ENCODE measurements at places on chromosomes 2 and 18.
A peak's percentile ranks its signal among the peaks of the same experiment; 100 is the strongest.

DNA sequence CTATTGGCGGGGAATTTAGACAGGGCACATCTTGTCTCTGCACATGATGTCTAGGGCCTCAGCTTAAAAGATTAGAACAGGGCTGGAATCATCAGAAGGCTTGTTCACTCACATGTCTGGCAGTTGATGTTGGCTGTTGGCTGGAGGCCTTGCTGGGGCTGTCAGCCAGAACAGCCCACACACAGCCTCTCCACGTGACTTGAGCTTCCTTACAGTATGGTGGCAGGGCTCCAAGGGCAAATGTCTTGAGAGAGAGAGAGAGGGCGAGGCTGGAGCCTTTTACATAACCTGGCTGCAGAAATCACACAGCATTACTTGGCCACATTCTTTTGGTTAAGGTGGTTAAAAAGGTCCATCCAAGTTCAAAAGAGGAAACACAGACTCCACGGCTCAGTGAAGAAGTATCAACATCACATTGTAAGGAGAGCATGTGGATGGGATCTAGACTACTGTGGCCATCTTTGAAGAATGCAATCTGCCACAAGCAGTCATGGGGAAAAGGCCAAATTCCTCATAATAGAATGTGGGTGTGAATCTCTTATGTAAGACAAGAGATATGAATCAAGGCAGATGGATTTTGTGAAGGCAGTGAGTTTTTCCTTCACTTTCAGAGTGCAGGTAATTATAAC lies 30.4 kb downstream of the SRSF7 start:
- no peak for DNase-seq

- no peak for DNase-seq
Observed at GRCh38 chr2:233005096-233005495, 8.0 kb downstream of the NGEF start.

- DNase-seq, result no peak
Observed at GRCh38 chr2:234979204-234980167, 27.7 kb downstream of the SH3BP4 start.

GRCh38 chr2:72349016-72349415 lies 201.4 kb upstream of the CYP26B1 start:
- DNase-seq, result no peak

GRCh38 chr2:162018530-162018929 lies 55.5 kb downstream of the DPP4 start:
- no peak for DNase-seq

DNA sequence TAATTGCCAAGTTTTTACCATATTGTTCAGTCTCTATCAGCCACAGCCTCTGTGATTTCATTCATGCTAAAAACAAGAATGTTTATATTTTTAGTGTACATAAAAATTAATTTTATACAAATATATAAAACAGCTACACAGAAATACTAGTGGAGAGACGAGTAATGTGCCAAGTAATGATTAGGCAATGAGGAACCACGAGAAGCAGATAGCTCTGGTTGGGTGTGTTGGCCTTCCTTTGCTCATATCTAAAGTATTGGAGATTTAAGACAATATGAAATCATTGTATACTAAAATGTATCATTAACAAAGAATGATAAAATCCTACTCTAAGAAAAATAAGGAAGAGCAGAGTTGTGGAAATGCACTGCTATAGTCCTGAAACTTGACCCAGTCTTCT lies 326.7 kb downstream of the AGAP1 start:
- no peak for DNase-seq

GRCh38 chr2:113116100-113116958 lies 11.1 kb upstream of the IL1RN start:
- DNase-seq, result no peak

DNA sequence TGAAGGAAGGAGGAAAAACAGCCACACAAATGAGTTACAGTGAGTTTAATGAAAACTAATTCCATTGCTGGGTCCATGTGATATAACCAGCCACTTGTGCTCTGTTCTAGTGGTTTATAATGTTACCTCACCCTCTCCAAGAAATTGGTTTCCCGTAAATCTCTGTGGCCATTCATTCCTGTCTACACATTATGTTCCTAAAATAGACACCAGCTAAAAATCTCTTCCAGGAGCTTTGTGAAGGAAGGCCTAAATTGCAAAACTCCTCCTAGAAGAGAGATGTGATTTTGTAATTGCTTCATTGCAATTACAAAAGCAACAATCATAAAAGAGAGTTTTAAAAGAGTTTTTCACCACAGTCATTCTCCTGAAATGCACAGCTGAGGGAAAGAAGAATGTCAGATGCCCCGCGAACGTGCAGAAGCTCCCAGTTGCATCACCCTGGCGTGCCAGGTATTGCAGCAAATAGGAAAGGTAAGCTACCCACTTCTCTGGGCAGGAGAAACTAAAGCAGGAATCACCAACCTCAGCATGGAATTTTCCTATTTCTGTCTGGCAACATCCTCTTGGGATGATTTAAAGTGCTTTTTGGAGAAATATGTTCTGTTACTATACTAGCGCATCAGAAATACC lies 1.7 kb downstream of the SCN1A start:
- no peak for DNase-seq

GRCh38 chr2:7405861-7406715 lies 488.9 kb downstream of the RNF144A start:
- DNase-seq, result no peak

- no peak for DNase-seq
Observed at GRCh38 chr2:98985905-98986666, 50.1 kb upstream of the CRACDL start.

- peak; percentile 32 for DNase-seq
Observed at GRCh38 chr18:35407871-35408481, 30.8 kb upstream of the ZNF396 start.

GRCh38 chr2:111904726-111905474 lies 6.5 kb downstream of the MERTK start:
- DNase-seq, result no peak

- no peak for DNase-seq
Observed at GRCh38 chr2:30354150-30354549, 92.9 kb upstream of the LCLAT1 start.

DNA sequence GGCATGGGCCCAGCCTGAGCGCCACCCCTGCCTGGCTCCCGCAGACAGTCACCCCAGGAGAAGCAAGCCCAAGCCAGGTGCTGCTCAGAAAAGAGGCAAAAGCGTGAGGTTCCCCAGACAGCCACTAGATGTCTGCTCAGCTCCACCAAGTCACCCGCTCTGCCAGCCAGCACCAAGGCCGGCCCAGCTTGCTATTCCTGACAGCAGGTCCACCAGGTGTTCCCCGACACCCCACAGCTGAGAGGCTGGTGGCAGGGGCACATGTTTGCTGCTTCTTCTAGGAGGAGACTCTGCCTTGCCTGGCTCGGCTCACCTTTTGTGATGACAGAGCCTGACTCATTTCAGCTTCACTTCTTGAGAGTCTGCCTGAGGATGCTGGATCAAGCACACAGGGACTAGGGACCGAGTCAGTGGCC lies 206.7 kb downstream of the MGAT5 start:
- peak; percentile 36 for DNase-seq

DNA sequence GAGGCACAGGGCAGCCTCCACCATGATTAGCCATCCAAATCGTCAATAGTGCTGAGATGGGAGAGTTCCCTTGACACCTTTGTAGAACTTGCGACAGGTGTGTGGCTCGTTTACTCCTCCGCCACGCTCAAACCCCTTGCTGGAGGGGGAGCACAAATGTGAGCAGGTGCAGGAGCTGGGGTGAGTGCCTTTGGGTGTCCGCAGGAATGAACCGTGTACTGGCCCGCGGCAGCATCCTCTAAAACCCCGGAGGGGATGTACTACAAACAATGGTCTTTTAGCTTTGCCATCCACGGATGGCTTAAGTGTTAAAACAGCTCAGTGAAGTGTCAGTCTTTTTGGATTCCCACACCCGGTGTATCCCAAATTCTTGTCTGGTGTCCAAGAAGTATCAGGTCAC lies 21.4 kb upstream of the TDRD15 start:
- DNase-seq, result no peak

DNA sequence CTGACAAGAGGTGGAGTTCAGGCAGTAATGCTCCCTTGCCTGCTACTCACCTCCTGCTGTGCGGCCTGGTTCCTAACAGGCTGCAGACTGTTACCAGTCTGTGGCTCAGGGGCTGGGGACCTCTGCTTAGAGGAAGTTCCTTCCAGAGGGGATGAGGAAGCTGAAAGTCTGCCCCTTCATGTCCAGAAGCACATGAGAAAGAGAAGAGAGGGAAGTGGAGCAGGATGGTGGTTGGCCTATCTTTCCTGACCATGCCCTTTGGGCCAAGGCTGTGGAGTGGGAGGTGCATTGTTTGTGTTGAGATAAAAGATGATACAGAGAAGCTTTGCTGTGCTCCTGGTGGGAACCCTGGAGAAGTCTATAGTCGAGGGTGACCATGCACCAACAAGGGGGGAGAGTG lies 112.5 kb downstream of the LPIN1 start:
- no peak for DNase-seq

DNA sequence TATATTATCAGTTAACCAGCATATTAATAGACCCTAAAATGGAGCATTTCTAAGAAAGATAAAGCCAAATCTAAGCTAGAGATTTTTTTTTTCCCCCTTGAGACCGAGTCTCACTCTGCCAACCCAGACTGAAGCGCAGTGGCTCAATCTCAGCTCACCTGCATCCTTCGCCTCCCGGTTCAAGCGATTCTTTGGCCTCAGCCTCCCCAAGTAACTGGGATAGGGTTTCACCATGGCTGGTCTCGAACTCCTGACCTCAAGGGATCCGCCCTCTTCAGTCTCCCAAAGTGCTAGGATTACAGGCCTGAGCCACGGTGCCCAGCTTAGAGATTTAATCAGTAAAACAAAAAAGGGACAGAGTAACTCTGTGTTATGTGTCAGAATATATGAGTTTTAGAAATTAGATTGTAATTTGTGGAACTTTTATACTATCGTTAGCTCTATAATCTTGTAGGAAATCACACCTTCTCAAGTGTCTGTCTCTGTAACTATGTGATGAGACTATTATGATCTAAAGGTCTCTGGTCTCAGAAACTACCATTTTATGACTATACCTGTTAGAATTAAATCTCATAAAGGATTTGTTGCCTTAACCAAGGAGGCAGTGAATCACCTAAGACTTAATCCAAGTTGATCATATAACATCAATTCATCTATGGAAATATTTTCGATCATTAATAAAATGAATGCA lies 34.0 kb downstream of the YWHAQ start:
- DNase-seq, result no peak

GRCh38 chr2:12501469-12502158 lies 215.1 kb upstream of the TRIB2 start:
- no peak for DNase-seq

DNA sequence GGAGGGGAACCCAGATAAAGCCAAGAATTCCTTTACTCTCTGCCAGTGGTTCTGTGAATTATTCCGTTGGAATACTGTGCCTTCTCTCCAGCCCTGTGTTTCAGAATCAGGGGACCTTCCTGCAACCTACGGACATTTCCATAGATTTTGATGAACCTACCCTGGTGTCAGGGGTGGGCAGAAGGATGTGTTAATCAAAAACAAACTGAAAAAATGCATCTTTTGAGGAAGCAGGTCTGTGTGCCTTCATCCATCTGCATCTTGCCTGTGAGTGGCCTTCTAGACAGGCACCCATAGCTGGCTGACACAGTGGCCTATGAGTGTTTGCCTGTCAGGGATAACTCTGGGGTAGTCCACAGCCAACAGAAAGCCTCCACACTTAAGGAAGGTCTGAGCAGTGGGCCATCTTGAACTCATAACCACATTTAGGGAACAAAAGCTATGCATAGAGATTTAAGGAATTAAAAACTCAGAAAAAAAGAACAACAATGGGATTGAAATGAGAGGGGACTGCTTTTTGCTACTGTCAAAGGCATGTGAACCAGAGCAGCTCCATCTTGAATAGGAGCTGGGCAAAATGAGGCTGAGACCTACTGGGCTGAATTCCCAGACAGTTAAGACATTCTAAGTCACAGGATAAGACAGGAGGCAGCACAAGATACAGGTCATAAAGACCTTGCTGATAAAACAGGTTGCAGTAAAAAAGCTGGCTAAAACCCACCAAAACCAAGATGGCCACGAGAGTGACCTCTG lies 45.9 kb upstream of the ITGA6 start:
- no peak for DNase-seq
